ENCODE measurements at places on chromosomes 2 and 18.
A peak's percentile ranks its signal among the peaks of the same experiment; 100 is the strongest.

GRCh38 chr18:76482971-76483691, 11.9 kb downstream of the ZNF516 start:
- DNase-seq: no peak

DNA sequence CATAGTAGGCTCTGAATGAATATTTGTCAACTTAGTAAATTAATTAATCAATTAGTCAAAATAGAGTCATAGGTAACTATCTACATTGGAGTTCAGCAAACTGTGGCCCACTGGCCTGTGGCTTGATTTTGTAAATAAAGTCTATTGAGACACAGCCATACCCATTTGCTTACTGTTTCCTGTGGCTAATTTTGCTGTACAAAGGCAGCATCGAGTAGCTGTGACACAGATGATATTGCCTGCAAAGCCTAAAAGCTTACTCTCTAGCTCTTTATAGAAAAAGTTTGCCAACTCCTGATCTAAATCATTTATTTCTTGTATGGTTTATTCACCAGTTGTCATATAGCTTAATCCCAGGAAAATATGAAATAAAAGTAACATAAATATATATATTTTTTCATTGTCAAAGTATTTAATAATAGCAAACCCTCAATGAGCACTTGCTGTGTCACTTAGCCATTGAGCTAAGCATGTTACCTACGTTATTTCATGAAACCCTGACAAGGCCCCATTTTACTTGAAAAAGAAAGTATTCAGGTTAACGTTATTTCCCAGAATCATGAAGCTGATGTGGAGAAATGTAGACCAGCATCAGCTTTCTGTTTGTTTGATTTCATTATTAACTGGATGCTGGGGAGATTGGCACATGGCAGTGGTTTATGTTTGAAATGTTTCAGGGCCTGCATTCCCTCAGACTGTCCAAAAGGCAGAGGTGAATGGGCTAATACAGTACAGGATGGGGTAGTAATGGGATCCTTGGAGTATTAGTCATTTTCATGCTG, 69.6 kb downstream of the ICOS start:
- DNase-seq: no peak

- DNase-seq: no peak
Measured at GRCh38 chr18:36760598-36760997, 68.2 kb downstream of the TPGS2 start.

DNA sequence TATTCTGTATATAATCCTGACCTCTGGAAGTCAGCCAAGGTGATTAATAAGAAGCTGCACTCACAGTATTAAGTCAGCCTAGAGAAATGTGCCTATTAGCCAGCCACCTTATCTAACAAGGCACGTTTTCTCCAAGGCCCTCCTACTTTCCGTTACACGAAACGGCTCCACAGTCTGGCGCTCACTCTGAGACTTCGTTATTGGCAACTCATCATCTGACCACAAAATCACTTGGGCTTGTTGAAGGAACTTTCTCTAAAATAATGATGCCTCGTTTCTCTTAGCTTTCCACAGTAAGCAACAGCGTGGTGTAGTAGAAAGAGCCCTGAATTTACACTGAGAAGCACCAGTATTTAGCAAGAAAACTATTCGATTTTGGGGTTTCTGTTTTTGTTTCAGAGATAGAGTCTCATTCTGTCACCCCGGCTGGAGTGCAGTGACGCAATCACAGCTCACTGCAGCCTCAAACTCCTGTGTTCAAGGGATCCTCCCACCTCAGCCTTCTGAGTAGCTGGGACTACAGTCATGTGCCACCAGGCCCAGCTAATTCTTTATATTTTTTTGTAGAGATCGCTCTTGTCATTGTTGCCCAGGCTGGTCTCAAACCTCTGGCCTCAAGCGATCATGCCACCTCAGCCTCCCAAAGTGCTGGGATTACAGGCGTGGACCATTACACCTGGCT, 53.6 kb upstream of the SLC14A1 start:
- peak; percentile 98 for DNase-seq

GRCh38 chr2:12694990-12695774, 21.6 kb upstream of the TRIB2 start:
- peak; percentile 65 for DNase-seq

- DNase-seq: peak; percentile 70
Measured at GRCh38 chr2:96528006-96528699, 8.4 kb upstream of the ARID5A start.

DNA sequence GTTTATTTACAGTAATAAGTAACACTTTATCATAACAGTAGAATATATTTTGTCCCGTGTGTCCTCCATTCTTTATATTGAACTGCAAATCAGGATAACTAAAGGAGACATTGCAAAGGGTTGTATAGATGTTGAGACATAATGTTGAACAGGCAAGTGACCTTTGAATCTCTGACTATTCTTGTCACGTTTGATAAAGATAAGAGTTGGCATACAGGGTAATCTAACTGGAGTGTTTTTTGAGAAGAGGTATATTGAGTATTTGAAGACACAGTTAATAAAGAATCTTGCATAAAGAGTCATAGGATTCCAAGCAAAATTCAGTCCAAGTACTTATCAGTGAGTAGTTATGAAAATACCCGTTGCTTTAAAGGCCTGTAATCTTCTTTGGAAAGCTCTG, 21.7 kb downstream of the CCDC195 start:
- no peak for DNase-seq

DNA sequence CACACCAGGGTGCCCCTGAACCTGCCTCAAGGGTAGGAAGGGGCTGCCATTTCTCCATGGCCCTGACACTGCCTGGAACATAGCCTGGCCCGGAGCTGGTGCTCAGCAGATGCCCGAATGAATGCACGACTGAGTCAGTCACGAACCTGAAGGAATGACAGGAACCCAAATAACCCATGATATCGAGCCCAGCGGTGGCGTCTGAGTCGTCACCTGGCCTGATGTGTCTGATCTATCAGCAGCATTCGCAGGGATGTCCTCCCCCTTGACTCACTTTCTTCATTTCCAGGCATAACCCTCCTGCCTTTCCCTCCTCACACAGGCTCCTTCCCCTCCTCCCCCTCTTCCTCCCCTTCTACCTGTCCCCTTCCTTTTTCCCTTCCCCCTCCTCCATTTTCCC, 52.1 kb upstream of the SMAD7 start:
- DNase-seq: no peak

GRCh38 chr2:54459037-54459441, 2.9 kb downstream of the SPTBN1 start:
- peak; percentile 65 for DNase-seq

GRCh38 chr2:209147981-209148380, 275.9 kb upstream of the MAP2 start:
- DNase-seq: peak; percentile 73

GRCh38 chr2:85994421-85994777, 105.6 kb upstream of the ST3GAL5 start:
- DNase-seq: no peak

DNA sequence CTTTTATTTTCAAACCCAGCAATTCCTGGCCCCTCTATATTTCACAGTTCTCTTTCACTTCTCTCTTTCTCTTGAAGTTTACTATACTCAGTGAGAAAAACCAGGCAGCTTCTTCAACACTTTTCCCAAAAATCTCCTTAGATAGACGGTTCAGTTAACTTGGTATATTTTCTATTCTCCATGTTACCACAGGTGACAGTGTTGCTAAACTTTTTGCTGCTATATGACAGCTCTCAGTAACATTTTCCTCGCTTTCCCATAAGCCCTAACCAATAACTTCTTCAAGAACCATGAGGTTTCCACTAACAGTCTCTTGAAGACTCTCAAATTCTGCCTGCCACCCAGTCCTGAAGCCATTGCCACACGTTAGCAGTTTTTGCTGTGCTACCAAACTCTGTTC, 45.8 kb downstream of the CYBRD1 start:
- DNase-seq: no peak

GRCh38 chr2:68411397-68412126, 46.5 kb downstream of the PLEK start:
- no peak for DNase-seq

DNA sequence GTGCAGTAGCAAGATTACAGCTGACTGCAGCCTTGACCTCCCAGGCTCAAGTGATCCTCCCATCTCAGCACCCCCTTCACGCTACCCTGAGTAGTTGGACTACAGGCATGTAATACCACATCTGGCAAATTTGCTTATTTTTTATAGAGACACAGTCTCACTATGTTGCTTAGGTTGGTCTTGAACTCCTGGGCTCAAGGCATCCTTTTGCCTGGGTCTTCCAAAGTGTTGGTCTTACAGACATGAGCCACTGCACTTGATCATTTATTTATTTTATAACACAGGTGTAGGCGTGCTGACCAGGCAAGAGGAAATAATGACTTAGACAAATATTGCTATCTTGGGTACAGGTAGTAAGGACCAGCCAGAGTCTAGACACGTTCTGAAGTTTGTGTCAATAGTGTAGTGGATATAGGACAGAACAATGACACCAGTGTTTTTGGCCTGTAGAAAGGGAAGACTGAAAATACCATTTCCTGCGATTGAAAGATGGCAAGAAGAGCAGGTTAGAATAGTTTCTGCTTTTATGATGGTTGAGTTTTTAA, 71.0 kb upstream of the THUMPD2 start:
- no peak for DNase-seq

DNA sequence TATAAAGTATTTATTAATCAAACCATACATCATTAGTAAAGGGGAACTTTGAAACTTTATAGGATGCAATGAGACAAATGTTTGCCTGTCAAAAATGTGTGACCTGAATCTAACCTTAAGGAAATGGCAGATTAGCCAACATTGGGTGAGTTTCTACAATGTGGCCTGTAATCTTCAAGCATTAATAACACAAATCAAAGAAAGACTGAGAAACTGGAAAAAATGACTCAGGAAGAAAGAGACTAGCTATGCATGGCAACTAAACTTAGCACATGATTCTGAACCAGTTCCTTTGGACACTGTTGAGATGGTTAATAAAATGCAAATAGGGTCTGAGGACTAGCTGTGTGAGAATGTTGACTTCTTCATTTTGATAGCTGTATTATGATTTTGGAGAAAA, 628.6 kb upstream of the ID2 start:
- no peak for DNase-seq

DNA sequence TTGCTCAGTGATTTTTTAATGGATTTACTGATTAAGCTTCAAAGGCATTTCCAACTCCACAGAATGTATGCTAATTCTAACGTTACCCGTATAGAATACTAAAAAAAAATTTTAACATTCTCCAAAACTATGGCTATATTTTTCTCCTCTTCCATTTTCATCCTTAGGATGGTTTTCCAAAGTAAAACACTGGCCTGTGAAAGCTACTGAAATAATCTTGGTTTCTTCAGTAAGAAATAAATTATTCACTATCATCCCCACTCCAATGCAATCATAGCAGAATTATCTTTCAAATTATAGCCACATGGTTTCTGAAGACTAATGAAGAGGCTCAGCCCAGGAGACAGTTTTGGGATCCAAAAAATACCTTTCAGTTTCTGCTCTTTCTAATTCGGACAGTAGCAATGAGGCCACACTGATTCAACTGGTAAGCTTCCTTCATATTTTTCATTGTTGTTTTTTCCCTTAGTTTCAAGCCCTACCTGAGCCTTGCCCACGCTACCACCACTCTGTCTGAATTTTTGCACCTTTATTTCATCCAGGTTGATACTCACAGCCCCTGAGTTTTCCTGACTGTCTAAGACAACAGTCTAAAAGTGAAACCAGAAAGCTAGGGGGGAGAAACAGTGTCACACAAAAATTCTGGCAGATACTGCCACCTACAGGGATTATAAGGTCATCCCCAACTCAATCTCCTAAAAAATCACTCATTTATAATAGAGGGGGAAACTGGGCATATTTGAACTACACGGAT, 887.9 kb downstream of the NRXN1 start:
- no peak for DNase-seq

DNA sequence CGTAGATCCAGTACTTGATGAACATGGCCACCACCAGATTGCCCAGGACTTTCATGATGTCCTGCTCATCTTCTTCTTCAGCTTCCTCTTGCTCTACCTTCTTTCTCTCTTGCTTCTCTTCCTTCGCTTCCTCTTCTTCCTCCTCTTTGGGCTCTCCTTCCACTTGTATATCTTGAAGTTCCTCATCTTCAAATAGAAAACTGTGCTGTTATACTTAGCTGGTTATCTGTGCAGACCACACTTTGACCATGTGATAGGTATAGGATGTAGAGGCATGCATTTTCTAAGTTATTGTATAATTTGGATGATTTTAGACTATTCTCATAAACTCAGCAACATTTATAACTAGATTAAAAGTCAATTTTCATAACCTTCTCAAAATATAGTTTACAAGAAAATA, 263.4 kb downstream of the NAPG start:
- DNase-seq: no peak

DNA sequence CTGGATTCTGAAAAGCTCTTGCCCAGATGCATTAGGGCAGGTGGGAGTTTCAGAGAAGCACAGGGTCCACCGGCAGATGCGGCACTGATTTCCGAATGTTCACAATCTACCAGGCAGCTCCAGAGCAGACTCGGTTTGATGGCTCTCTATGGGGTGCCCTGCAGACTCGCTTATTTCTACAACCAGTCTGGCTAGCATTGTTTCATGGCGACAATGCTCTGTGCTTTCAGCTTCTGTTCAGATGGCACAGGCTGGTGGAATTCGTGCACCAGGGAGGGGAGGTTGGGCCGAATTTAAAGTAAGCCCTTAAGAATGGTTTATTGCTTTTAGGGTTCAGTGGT, 9.9 kb downstream of the MYT1L start:
- DNase-seq: no peak

- no peak for DNase-seq
Measured at GRCh38 chr2:75600461-75601011, 39.8 kb upstream of the EVA1A start.

GRCh38 chr2:222756951-222757650, 85.6 kb downstream of the MOGAT1 start:
- DNase-seq: no peak

DNA sequence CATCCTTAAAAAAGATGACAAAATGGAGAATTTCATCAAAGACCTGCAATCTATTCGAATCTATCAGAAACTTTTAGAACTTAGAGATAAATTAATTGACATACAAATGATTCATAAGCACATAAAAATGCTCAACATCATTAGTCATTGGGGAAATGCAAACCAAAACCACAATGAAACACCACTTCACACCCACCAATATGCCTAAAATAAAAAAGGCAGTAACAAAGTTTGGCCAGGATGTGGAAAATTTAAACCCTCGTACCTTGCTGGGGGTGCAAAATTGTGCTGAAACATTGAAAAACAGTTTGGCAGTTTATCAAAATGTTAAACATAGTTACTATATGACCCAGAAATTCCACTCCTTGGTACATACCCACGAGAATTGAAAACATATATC, 11.5 kb upstream of the EIF2AK3 start:
- DNase-seq: no peak

DNA sequence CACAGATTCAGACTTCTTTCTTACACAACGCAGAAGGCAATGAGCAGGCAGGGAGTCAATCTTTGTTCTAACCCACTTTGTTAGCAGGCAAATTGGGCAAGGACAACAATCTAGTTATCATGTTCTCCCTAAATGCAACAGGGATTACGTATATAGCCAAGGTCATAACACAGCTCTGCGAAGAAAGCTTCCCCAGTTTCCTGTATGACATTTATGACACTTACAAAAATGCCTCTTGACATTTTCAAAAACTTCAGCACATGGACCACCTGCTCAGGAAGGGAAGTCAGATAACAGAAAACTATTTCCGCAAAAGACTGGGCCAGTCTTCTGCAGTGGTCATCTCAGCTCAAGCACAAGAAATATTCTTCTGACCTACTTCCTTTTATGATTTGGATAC, 106.1 kb downstream of the IRS1 start:
- peak; percentile 66 for DNase-seq

- peak; percentile 16 for DNase-seq
Measured at GRCh38 chr2:85952196-85952734, 63.5 kb upstream of the ST3GAL5 start.

GRCh38 chr2:123283431-123283830, 741.7 kb upstream of the CNTNAP5 start:
- no peak for DNase-seq

- DNase-seq: no peak
Measured at GRCh38 chr18:21369146-21369545, 127.1 kb downstream of the GREB1L start.
